Omental fat pad (tissue), 4 donors: ENCODE measurements at places on chromosomes 7 and 10. TPM values are rescaled to one million over a fixed set of nuclear protein-coding genes. Genes with fewer than 3 reads are reported as not detected.

DNA sequence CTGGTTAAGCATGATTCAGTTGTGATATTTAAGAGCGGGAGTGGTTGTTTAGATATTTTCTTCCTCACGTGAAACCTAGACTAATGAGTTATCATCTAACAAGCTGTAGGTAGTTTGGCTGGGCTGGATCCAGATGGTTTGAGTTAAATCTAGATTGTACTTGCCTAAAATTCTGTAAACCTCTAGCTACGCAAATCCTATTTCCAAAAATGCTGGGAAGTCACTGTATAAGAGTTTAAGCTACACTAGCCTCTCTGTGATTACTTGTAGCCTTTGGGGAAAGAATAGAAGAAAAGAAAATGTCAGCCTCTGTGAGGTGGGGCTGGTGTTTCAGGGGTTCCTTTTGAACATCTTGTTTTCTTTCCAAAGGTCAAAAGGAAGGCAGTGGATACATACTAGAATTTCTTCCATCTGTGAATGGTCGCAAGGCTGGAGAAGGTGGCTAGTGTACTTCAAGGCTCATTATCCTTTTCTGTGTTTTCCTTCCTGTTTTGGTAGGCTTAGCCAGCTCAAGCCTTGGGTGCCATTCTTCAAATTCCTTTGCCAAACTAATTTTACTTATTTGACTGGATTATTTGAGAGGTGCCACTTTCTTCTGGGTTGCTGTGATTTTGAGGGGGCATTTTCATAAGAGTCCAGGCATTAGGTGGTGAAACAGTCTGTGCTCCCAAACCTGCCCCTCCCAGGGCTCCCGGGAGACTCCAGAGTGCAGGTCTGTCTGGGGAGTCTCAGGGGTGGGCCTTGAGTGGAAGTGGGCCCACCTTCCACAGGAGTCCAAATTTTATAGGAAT is 5.2 kb upstream of the EN2 start:
- no peak for DNase-seq

GRCh38 chr10:110843796-110844616 is 27.7 kb upstream of the PDCD4 start:
- no peak for DNase-seq

DNA sequence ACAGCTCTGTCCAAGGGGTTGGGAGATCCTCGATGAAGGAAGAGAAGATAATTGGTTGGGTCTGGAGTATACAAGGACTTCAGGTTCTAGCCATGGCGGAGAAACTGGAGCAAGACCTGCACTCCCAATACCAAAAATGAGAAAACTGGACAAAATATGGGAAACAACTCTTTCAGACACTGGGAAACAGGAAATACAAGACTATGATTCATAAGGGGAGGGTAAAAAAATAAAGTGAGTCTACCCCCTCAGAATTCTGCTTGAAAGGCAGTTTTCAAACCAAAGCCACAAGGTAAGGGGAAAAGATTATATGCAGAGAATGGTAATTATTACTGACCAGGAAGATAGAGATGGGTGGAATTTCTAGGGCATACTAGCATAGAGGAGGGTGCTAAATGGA is 10.2 kb upstream of the SEC61G start:
- DNase-seq = no peak

The TAS2R4 gene
- 0.84 TPM for total RNA-seq

DNA sequence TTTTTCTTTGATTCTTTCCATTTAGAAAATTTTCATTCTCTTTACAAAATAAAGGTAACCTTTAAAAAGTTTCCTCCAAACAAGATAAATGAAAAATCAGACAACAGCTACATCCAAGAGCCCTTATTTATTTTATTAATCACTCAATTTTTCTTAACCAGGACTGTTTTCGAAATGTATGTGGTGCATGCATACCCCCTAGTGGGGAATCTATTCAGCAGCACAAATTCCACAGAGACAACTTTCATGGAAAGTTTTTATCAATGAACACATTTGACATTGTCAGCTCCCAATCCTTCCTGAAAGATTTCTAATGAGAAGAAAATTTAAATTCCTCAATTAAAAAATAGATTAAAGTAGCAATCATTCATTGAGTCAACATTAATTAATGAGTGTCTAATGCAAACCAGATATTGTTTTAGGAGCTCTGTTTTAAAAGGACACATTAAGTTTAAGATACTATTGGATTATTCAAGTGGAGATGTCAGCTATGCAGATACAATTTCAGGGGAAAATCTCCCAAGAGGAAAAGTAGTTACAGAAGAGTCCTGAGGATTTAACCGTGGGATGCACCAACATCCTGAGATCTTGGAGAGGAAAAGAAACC is 5.2 kb upstream of the HTR7 start:
- no peak for DNase-seq

The CFAP46 gene
- total RNA-seq = 0.24 TPM

DNA sequence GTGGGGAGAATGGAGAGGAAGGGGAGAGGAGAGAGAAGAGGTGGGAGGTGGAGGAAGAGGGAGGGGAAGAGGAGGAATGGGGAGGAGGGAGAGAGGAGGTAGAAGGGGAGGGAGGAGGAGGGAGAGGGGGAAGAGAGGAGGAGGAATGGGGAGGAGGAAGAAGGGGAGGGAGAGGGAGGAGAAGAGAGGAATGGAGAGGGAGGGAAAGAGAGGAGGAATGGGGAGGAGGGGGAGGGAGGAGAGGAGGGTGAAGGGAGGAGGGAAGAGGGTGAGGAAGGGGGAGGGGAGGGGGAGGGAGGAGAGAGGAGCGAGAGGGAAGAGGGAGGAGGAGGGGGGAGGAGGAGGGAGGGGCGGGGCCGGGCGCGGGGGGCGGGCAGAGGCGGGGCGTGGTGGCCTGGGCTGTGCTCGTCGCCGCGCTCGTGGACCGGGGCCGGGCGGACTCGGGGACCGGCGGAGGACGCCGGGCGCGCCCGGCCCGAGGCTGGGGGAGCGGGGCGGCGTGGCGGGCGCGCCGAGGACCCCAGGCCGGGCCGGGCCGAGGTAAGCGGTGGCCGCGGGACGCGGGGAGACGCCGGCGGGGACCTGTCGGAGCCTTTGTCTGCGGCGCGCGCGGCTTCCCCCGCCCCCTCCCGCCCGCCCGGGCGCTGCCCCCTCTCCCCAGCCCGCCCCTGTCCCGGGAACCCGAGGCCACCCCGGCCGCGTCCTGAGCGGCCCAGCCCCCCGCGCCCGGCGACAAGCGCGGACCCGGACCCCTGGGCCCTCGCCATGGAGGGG is at the start of gene SLC29A4:
TSS of gene SLC29A4 (plus strand) at position 401 of the 774 bp plus-strand sequence. CDS start 4,874 bp downstream, outside the sequence.
- no peak for DNase-seq

DNA sequence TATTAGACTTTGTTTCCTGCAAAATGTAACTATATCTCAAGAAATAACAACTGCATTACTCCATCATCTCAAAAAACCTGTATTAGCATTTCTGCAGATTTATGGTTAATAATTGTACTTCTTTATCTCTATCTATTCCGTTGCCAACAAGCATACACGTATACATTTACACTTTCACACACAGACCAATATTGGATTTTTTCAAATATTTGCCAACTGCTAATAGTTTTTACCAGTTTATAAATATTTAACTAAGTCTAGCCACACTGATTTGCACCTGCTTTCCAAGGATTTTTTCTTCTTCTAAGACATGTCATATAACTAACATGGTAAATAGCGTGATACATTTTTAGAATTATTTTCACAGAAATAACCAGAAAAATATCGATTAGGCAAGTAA is 12.2 kb downstream of the LRRN3 start:
- no peak for DNase-seq

- no peak for DNase-seq
These were observed 56.0 kb downstream of the CCDC7 start for GRCh38 chr10:32501906-32502305.

The CYP2C19 gene
- total RNA-seq = not detected

DNA sequence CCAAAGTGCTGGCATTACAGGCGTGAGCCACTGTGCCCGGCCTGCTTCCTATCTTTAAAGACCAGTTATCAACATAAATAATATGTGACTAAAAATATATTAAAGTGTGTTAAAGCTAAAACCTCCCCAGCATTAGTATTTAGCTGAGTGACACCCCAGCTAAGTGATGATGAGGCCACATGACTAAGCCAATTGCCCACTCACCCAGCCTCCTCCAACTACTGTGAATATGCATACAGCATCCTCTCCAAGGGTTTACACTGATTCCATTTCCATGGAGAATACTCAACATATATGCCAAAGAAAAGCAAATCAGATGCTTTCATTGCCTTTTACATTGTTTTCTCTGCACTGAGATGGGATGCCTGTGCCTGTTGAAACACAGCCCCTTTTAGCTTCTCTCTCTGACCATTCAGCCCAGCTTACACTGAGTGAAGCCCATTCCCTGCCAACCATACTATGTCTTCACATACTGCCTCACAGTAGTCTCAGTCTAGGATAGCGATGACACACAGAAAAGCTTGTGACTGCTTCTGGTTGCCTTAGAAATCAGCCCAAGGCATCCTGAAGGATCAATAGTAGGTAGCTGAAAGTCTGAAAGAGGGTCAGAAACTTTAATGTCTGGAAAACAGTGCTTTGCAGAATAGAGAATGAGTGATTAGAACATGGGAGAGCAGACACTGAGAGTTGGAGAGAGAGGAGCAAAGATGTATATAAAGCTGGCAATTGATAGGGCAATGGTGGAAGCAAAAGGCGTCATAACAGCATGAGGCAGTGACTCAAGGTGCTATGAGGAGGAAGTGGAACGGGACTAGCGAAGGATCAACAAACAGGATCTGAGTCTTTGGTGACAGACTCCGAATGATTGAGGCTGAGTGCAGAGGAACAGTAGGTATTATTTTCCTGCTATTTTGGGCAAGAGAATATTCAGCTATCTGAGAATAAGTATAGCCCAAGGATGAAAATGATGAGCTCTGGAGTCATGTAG is 19.8 kb upstream of the ATE1 start:
- no peak for DNase-seq

DNA sequence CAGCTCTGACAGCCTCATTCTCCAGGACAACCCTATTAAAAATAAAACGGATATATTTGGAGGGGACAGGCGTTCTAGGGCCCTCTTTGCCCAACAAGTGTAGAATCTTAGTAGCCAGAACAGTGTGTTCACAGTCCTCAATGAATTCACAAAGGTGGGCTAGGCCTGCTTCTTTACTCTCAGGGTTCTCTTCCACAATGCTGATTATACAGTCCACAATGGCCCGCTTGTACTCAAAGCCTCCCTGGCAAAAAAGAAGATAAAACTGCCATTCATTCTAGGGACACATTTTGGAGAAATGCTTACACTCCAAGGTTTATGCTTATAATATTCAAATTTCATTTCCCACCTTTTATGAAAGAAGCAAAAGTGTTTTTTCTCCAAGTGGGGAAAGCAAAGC is 62.6 kb downstream of the MEST start:
- DNase-seq = no peak

The COL17A1 gene
- 2.2 TPM for total RNA-seq

The FOXI2 gene
- total RNA-seq = not detected

The C10orf62 gene
- total RNA-seq = 0.88 TPM

The TMEM184A gene
- 0.32 TPM for total RNA-seq

- DNase-seq = no peak
These were observed 98.3 kb downstream of the FOXL3 start for GRCh38 chr7:388023-388960.

The COPS6 gene
- 53.3 TPM for total RNA-seq

The FAM221A gene
- total RNA-seq = 11.7 TPM

The CYP3A7 gene
- 0.60 TPM for total RNA-seq

The TMEM176A gene
- total RNA-seq = 105 TPM

The PAX2 gene
- not detected for total RNA-seq

The CELF2 gene
- 106 TPM for total RNA-seq

The FAM24B gene
- 4.4 TPM for total RNA-seq

The RNF32 gene
- not detected for total RNA-seq

GRCh38 chr10:114289096-114289436 is 50.0 kb downstream of the VWA2 start:
- DNase-seq = no peak

- no peak for DNase-seq
These were observed 279.6 kb downstream of the DNAJB6 start for GRCh38 chr7:157616426-157616825.

DNA sequence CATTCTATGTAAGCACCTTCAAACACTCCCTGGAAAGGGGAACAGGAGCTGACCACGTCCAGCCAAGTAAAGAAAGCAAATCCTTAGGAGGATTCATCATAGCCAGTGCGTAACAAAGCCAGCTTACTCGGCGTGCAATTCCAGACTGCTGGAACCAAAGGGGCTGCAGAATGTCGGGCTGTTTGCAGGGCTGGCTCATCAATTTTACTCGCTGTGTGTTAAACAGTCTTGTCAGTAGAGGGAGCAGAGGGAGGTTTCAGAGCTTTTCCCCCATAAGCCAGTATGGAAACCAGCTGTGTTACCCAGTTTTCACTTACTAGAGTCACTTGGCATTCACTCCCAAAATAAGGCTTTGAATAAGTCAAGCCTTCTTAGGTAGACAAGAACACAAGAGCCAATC is 127.1 kb downstream of the KMT2E start:
- DNase-seq = no peak

The NUTM2E gene
- not detected for total RNA-seq

The PLOD3 gene
- total RNA-seq = 68.5 TPM

The GNG11 gene
- 27.7 TPM for total RNA-seq

GRCh38 chr7:110522061-110522760 is 568.7 kb upstream of the LRRN3 start:
- DNase-seq = no peak

The EBLN1 gene
- not detected for total RNA-seq

GRCh38 chr7:25303281-25304181 is 75.2 kb upstream of the NPVF start:
- no peak for DNase-seq

DNA sequence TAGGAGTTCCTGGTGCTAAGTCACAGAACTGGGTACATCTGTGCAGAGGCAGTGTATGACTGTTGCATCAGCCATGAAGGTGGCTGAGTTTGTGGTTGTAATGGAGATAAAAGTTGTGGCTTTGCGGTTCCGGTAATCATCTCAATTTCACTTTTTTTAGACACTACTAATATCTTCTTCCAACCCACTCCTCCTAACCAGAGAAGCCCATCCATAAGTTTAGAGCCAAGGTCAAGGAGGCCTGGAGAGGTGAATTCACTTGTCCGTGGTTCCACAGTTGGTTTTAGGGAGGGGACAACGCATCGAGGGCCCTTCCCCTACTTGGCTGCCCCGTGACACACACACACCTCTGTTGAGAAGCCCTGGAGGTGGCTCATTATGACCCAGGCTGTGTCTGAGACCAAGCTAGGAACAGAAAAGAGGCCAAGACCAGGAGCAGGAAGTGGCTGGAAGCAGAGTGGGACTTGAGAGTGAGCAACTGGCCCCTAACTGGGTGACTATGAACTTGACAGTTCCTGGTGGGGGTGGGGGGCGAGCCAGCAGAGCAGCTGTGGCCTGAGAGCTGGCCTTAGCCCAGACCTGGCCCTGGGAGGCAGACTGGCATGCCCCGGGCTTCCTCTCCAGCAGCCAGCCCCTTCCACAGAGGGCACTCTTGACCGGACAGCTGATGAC is 66.8 kb upstream of the COL13A1 start:
- DNase-seq = no peak

- DNase-seq = no peak
These were observed 2.6 kb upstream of the PLCE1 start for GRCh38 chr10:93991114-93991513.
